ENCODE measurements at places on chromosomes 4 and X. TPM values are rescaled to one million over a fixed set of nuclear protein-coding genes. Genes with fewer than 3 reads are reported as not detected.

The NMU gene
- total RNA-seq, result 0.80 TPM

The KDM6A gene
- 14.4 TPM for total RNA-seq

The APBB2 gene
- total RNA-seq, result 192 TPM

The CDKL2 gene
- 4.2 TPM for total RNA-seq

The ASMT gene
- total RNA-seq, result not detected

The LRAT gene
- total RNA-seq, result not detected

The HPSE gene
- total RNA-seq, result 0.38 TPM

The GSX2 gene
- total RNA-seq, result not detected

The NEXMIF gene
- total RNA-seq, result not detected

The P2RY8 gene
- total RNA-seq, result not detected
